ENCODE measurements at places on chromosomes 6 and 20.

GRCh38 chr6:66418906-66419305 lies 711.9 kb upstream of the EYS start:
- no peak for DNase-seq

GRCh38 chr6:161080263-161080970 lies 88.8 kb downstream of the MAP3K4 start:
- DNase-seq = no peak

GRCh38 chr20:35942243-35942642 lies 12.1 kb downstream of the SCAND1 start:
- no peak for DNase-seq

DNA sequence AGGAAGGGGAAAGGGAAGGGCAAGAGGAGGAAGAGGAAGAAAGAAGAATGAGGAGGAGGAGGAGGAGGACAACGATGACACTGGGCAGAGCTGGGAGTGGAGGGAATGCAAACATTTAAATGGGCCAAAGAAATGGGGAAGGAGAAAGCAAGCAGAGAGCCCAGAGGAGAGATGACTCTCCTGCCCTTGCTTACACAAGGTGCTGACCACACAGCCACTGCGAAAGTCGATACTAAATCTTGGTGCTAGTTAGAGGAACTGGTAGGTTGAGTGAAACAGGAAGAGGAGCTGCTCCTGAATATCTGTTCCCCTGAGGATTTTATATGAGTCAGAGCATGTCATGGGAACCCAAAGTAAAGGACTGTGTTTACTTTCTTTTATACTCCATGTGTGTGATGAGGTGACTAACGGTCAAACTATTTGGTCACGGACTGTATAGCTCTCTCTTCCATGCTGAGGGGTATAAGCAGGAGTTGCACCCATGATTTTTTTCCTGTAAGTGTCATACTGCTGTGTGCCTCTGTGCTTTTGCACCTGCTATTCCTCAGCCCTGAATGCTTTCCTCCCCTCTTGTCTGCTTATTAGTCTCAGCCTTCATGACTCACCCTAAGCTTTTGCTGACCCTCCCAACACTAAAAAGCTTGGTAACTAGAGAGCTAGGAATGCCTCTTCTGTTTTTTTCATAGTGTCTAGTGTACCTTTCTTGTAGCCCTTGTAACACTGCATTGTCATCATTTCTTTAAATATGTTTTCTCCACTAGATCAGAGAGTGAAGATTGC lies 9.5 kb upstream of the PAQR8 start:
- no peak for DNase-seq

- DNase-seq = no peak
These were observed 67.3 kb downstream of the MDGA1 start for GRCh38 chr6:37630281-37630799.

Measured in activated CD8-positive, alpha-beta memory T cell treated with anti-CD3 and anti-CD28 coated beads, Interleukin-2, amount 50 U/mL, for 48 hours (primary cell).